ENCODE measurements at places on chromosomes 2 and 18. TPM values are rescaled to one million over a fixed set of nuclear protein-coding genes. Genes with fewer than 3 reads are reported as not detected.

The TMEM169 gene
- 0.15 TPM for total RNA-seq

The MALL gene
- total RNA-seq, result 9.3 TPM

The SERPINB2 gene
- not detected for total RNA-seq

The CYBRD1 gene
- total RNA-seq, result 67.5 TPM

The LRRC30 gene
- not detected for total RNA-seq

The CDC42EP3 gene
- 95.1 TPM for total RNA-seq

The POTEI gene
- not detected for total RNA-seq

The NDUFV2 gene
- 479 TPM for total RNA-seq

The VRK2 gene
- total RNA-seq, result 26.6 TPM

DNA sequence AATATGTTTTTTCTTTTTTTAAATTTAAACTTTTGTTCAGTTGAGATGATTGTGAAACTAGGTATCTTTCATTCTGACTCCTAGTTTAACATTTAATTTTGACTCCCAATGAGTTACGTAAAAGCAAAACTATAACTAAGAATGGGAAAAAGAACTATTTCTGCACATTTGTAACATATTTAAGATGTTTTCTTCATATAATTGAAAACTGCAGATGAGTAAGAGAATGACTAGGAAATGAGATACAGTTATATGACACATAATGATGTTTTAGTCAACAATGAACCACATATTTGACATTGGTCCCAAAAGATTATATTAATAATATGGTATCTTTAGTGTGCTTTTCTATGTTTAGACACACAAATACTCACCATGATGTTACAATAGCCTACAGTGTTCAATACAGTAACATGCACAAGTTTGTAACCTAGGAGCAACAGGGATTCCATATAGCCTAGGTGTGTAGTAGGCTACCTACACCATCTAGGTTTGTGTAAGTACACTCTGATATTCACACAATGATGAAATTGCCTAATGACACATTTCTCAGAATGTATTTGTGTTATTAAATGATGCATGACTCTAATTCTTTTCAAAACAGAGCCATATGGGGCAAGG is 12.6 kb downstream of the ERMN start:
- DNase-seq, result no peak

GRCh38 chr2:109721135-109721534 is 73.0 kb upstream of the RGPD5 start:
- no peak for DNase-seq

- no peak for DNase-seq
Observed at GRCh38 chr2:19799881-19800780, 101.7 kb downstream of the TTC32 start.

DNA sequence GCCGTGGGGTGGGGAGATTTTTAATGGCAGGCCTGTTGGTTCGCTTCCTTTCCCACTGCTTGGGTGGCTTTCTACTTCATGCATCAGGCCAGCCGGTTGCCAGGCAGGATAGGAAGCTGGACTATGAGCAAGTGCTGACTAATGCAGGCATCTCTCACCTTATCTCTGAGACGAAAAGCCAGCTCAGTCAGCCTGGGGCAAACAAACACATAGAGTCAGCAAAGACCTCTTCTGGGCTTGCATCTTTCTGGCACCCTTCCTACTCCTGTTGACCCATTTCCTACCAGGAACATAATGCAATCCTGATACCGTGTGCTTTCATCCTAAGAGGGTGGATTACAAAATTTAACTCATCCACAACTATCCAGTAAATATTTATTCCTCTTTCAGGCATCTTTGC is 416.6 kb upstream of the MEX3C start:
- no peak for DNase-seq

- no peak for DNase-seq
Observed at GRCh38 chr2:70312560-70312959, 10.7 kb upstream of the FAM136A start.

DNA sequence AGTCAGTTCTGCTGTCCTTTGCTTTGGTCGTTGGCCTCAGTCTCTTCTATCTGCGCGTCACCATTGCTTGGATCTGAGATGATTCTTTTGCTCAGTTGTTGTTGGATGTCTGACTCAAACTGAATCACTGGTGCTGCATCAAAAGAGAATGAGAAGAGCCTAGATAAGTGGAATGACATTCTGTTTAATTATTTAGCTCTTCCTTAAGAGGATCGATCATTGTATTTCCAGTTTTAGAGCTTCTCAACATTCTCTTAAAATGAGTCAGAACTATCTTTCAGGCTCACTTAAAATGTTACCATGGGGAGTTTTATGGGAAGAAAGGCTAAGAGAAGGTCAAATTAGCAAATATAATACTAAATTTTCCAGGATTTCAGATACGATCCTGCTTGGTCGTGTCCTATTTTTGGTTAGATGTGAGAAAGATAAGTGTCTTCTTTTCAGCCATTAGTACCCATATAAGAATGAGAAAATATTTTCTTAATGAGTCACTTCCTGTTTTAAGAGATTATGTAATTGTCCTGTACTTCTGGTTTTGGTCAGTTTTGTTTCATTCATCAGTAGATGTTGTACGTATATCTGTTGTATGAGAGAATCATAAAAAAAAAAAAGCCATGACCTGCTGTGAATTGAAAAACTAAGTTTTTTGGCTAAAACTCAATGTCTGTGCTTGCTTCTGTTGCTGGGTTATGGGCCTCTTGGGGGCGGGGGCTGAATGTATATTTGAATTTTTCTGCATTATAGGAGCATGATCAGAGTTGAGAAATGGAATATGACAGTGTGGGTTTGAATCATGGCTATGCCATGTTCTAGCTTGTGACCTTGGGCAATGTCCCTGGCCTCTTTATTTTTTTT is 31.6 kb upstream of the CASP10 start:
- no peak for DNase-seq

DNA sequence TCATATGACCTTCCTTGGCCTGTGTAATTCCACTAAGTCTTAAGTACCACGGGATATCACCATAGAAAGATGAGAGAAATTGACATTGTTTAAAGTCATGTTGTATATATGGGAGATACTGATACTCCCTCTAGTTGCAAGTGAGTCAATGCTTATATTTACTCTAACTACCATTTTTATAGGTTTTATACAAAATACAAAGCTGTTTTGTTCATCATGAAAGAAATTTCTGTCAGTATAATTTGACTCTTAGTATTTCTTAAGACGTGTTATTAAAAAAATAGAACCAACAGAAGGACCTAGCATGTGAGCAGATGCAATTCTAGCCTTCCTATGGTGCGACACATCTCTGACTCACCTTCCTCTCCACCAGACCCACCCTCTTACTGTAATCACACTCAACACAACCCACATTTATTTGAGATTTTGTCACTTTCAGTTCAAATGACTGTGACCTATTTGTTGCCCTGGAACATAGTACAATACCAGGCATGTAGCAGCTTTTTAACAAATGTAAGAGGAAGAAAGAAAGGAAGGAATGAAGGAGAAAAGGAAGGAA is 453.1 kb downstream of the CMPK2 start:
- no peak for DNase-seq

DNA sequence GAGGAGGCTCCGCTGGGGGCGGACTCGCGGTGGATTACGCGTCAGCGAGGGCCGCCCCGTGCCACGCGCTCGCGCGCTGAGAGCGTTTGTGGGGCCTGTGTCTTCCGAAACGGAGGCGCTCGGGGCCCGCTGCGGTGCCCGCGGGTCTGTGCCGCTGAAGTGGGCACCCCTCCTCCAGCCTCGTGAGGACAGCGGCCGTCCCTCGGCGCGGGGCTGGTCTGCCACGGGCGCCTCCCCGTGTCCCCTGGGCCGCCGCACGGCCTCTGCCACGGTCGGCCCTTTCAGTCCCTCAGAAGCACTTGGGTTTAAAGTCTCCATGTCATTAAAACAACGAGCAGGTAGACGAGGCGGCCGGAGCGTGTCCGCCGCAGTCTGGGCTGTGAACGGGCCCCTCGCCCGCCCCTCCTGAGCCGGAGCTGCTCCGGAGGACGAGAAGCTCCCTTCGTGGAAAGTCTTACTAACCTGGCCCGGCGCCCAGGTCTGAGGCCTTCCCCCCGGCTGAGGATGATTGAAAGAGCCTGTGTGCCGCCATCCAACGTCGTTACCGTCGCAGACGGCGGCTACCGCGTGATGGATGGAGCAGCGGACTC is 97.6 kb downstream of the NFATC1 start:
- DNase-seq, result no peak

DNA sequence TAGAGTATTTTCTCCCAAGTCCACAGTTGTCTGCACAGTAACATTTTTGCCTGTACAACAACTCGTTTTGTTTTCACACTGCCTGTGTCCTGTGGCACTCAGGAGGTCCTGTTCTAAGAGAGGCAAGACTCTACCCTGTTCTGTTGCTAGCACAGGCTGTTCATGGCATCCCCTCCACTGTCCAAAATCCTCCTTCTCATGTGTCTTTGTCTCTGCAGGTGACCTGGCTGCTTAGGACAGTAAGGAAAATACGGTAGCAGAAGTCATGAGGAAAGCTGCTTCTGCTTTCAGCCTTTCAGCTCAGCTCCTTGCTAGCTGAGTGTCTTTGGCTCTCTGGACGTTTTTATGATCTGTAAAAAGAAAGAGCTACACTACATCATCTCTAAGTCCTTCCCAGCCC is 205.9 kb downstream of the C1D start:
- DNase-seq, result no peak

All from heart right ventricle (tissue), 16 donors.